H7 (cell line): ENCODE measurements at places on chromosomes 6 and 20. TPM values are rescaled to one million over a fixed set of nuclear protein-coding genes. Genes with fewer than 3 reads are reported as not detected.

The C6orf132 gene
- total RNA-seq = 4.7 and 11.3 TPM in 2 replicates

The EPPIN gene
- total RNA-seq = 0.03 TPM in 1 of 2 replicates, not detected in the other

DNA sequence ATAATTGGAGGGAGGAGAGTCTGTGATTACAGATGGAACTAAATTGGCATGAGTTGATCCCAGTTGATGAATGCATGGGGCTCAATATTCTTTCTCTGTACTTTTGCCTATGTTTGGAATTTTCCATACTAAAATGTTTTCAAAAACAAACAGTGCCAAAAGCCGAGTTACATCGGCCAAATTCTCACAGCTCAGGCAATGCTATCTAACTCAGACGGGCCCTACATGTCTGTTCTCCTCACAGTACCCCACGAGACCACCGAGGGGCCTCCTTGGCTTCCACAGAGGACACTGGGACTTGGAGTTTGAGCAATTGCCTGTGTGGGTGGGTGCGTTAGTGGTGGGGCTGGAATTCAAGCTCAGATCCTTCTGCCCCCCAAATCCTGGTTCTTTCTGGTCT lies 413.2 kb downstream of the CDH26 start:
- DNase-seq = no peak

- no peak for DNase-seq
These were observed 1.9 kb upstream of the CST8 start for GRCh38 chr20:23488996-23489395.

The ABRACL gene
- 108 and 111 TPM in 2 replicates for total RNA-seq

DNA sequence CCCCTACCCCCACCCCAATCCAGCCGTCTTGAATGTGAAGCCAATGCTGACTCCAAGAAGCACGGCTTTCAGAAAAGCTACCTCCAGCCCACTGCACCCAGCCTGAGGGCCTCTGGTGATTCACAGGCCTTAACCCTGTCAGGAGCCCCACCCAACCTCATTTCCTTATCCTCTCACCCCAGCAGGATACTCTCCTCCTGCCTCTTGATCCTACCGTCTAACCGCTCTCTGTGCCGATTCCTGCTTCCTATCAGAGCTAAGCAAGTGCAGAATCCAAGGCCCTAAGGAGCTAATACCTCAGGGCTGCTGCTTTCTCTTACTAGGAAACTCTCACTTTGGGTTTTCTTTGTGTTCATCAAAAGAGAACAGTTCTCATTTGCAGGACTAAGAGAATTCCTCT lies 47.2 kb downstream of the TRERF1 start:
- DNase-seq = peak; percentile 25

DNA sequence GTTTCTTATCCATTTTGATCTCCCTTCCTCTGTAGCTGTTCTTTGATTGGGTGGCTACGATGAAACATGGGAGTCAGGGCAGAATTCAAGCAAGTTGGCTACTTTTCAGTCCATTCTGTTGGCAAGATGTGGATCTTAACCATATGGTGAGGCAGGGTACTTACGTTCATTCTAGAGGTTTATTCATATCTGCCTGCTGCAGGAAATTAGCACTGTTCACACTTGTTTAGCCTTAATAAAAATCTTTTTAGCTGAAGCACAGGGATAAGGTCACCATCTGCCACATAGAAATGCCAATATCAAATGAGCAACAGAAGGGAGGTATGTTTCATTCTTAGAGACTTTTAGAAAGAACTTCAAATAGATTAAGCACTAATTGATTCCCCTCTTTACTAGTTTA lies 83.9 kb downstream of the GRIK2 start:
- no peak for DNase-seq

DNA sequence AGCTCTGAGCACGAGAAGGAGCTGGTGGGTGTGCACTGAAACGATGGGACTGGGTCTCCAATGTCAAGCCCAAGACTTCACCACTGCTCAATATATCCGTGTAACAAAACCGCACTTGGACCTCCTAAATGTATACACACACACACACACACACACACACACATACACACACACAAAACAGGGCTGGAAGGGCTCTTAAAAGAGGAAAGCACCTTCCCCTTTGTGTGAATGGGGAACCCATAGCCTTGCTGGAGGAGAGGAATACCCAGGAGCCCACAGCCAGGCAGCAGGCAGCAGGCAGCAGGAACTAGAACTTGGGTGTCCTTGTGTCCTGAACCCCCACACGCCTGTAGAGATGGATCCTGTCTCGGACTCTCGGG lies 29.8 kb downstream of the TGM2 start:
- DNase-seq = no peak

DNA sequence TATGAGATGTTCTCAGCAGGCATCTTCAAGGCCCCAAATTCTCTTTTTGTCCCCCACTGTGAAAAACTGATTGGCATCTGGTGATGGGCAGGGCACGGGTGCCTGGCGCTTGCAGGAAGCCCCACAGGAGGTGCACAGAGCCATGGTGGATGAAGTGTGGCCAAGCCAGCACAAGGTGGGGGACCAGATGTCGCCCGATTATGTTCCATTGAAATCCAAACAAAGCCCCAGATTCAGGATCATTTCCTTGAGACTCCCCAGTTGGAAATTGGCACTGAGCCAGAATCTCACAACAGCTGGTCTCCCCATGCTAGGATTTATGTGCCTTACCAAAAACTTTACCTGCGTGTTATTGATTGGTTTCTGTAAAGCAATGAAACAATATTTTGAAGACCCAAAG lies 186.1 kb downstream of the ADAT2 start:
- DNase-seq = no peak

The PDE10A gene
- 1.1 and 1.6 TPM in 2 replicates for total RNA-seq

DNA sequence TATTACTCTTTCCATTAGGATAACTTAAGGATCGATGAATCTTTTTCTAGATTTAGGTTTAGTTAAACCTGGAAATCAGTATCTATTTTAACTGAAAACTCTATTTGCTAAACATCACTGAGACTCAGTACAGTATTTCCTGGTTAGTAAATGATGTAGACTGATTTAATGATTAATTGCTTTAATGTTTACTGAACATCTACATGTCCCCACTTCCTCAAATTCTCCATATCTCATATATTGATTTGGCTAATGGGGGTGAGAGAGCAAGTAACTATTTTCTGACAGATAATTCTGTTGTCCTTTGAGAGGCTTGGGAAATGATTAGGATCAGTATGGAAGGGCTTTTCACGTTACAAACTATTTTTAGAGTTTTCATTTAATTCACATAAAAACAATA lies 10.3 kb downstream of the MKKS start:
- DNase-seq = no peak

DNA sequence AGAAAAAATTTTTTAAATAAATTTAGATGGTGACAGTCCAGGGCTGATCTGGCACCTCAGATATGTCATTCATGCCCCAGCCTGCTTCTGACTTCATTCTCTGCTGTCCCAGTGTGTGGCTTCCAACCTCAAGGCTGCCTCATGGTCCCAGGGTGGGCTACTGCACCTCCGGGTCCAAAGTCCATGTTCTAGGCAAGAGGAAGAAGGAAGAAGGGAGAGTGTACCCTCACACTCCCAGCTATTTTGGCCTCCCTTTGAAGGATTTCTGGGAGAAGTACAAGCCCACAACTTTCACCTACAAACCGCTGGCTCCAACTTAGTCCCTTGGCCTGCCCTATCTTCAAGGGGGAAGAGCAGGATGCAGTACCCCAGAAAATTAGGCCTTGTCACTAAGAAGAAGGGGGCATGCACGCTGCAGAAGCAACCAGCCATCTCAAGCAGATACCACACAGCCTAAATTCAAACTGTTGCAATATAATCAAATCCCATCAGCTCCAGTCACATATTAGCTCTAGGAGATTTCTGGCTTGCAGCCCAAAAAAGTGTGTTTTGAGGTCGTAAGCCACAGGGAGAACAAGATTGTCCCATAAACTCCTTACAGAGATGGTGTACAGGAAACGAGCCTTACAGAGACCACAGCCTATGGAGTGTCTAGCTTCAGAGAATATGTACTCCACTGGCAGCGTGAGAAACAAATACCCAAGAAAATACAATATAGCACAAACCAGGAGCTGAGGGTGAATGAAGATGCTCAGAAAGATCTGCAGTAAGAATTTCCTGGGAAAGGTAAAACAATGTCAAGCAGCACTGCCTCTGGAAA lies 906 bp upstream of the BTN3A2 start:
- DNase-seq = no peak

- DNase-seq = no peak
These were observed 9.8 kb downstream of the PI16 start for GRCh38 chr6:36964349-36964748.

The TGM6 gene
- not detected in 2 replicates for total RNA-seq

The DHX35 gene
- 26.1 and 28.2 TPM in 2 replicates for total RNA-seq

- DNase-seq = no peak
These were observed 882 bp upstream of the FAM184A start for GRCh38 chr6:119079283-119079809.

The MACROD2 gene
- total RNA-seq = 1.5 and 2.2 TPM in 2 replicates

DNA sequence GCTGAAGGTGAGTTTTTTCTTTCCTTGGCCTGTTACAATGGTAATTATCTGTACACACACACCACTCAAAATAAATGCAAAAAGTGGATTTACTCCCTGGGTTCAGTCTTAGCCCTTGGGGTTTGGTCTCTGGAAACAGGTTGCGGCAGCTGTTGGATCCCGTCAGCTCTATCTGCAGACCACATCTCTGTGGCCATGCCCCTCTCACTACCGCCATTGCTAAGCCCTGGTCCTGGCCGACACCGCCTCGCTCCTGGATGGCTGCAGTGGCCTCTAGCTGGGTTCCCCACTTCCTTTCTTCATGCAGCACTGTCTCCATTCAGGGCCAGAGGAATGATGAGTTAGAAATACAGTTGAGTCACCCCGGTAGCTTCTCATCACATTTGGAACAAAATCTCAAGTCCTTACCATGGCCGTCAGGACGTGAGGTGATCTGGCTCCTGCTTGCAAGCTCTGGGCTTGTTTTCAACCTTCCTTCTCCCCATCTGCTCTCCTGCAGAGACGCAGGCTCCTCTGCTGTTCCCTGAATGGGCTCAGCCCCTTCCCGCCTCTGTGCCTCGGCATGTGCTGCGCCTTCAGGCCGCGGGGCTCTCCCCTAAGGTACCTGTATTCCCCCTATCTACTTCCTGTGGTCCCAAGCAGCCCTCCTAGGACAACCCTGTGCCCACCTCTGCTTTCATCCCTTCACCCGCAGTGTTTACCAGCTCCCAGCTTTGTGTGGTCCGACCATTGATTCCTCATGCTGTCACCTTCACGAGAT lies 38.0 kb downstream of the EFCAB8 start:
- no peak for DNase-seq

DNA sequence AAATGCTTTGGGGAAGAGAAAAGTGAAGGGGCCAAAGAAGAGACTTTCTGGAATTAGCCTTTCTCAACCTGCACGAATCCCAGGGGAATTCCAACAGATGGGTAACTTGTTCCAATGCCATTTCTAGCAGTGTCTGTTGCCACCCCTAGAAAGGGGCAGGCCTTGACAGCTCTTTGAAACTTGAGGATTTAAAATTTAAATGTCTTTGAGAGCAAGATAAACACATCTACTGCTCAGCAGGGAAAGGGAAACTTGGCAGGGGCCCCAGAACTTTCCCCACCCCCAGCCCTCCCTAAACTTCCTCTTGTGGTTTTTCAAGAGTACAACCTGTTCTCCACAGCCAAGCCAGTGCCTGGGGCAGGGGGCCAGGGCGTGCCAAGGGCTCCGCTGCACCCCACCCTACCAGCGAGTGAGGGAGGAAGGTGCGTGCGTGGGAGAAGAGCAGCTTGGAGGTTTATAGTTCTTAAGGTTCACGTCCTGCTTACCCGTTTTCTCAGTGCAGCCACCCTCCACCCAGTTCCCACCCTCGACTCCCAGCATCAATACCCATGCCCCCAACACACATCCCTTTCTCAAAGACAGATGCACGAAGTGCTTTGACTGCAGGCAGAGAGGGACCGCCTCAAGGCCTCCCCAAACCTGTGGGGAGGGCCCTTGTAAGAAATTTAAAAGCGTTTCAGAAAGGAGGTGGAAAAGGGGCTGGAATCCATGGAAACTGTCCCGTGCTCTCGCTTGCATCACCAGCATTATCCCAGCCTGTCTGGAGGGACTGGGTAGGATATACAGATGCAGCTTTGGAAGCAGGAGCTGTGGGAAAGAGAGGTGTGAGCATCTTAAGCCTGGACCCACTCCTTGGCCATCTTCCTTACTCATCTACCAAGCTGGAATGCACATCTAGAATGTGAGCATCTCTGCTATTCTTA lies 4.5 kb upstream of the TAF8 start:
- DNase-seq = peak; percentile 88

The HDGFL1 gene
- total RNA-seq = 0.07 TPM in 1 of 2 replicates, not detected in the other

- no peak for DNase-seq
These were observed 20.4 kb upstream of the MICB start for GRCh38 chr6:31477521-31477920.

- no peak for DNase-seq
These were observed 104.9 kb downstream of the FOXO3 start for GRCh38 chr6:108665495-108666196.

GRCh38 chr6:21764989-21765388 lies 171.4 kb downstream of the SOX4 start:
- DNase-seq = no peak

DNA sequence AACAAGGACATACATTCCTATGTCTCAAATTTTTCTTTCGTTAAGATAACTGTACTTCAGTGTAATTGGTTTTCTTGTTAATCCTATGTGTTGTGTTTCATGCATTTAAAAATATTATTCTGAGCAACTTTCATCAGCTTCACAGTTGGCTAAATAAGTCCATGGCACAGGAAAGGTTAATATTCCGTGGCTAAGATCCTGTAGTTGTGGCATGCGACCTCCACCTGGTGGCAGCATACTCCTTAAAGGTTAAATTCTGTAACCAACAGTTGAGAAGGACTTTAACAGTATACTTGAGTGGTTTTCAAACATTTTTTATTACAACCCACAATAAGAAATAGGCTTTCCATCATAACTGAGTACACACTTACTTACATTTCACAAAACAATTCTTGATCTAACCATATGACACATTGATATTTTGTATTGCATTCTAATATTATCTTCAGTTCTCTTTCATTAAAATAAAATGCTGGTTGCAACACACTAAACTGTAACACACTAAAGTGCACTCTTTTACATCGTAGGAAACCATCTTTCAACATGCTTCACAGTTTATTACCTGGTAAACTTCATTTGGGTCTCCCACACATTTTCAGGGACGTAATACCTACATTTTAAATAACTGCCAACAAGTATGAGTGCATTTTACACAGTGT lies 118.3 kb downstream of the SLX4IP start:
- DNase-seq = peak; percentile 36

DNA sequence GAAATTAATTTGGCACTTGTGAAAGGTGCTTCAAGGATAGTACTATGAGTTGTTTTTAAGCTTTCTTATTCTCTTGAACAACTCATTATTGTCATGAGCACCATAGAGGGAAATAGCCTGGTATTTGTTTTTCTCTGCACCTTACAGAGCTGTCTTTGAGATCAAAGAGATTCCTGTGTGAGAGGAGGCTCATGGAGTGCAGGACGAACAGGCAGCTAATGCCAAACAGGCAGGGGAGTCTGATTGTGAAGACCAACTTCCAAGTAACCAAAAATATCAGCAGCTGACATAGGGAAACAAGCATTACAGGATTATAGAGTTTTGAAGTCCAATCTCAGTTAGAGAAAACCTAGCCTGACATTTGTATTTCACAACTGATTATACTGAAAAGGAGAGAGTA lies 110.6 kb upstream of the TENT5A start:
- peak; percentile 28 for DNase-seq
